Hematopoietic multipotent progenitor cell treated with erythropoietin and hydrocortisone succinate and interleukin-3 and kit ligand, for 8 days (in vitro differentiated cells): ENCODE measurements at places on chromosomes 16 and 17.

GRCh38 chr17:80115159-80115558, 13.8 kb downstream of the GAA start:
- no peak for DNase-seq

- DNase-seq: no peak
Measured at GRCh38 chr17:81349397-81350319, 45.6 kb upstream of the BAHCC1 start.

DNA sequence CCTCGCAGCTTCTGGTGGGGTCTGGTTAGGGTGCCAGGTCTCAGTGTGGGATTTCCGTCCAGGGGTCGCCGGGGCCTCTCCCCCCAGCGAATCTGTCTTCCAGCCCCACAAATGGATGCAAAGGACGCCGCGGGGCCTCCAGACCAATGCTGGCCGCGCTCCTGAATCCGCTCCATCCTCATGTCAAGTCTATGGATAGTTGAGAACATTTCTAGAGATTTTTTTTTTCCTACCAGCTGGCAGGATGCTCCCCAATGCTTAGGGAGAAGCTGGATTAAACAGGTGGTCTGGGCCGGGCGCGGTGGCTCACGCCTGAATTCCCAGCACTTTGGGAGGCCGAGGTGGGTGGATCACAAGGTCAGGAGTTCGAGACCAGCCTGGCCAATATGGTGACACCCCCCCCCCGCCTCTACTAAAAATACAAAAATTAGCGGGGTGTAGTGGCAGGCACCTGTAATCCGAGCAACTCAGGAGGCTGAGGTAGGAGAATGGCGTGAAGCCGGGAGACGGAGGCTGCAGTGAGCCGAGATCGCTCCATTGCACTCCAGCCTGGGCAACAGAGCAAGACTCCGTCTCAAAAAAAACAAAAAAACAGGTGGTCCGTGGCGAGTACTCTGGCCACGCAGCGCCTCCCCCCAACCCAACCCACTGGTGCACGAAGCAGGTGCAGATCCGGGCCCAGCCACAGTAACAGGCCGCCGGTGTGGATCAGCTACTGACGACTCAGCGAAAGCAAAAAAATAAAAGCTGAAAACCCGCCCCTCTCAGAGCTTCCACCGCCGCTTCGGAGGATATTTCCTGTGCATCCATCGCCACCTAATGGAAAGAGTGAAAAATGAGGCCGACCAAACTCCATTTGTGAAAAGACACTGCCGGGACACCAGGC, 1.1 kb upstream of the NXN start:
- DNase-seq: peak; percentile 91

DNA sequence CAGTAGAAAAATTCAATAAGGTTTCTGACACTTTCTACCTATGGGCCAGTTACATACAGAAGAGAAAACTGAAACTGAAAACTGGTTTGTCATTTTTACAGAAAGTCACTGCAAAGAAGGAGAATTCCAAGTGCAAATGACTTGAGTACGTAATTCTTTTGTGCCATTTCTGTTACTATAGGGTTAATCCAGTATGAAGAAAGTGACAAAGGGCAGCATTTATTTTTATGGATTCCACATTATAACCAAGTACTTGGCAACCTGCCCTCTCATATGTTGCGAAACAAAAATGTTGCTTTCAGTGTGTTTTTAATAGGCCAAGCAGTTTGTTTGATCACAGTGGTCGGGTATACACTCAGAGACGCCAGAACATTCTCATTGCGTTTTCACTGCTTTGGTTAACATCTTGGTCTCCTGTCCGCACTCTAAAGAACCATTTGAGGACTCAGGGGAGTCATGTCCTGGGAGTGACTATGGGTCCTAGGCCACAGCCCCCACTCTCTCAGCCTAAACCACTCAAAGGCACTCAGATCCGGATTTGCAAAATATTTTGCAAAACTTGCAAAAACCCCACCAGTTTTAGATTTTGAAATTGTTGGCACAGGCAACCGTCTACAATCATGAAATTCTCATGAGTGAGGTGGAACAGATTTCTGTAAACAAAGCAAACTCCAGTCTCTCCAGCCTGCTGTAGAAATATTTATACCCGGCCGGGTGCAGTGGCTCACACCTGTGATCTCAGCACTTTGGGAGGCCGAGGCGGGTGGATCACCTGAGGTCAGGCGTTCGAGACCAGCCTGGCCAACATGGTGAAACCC, 15.4 kb upstream of the HELZ start:
- no peak for DNase-seq
